ENCODE measurements at places on chromosomes 2 and 18. TPM values are rescaled to one million over a fixed set of nuclear protein-coding genes. Genes with fewer than 3 reads are reported as not detected.

HOXD12 gene
- not detected for total RNA-seq

GRCh38 chr2:98278074-98278473, 68.2 kb upstream of the CNGA3 start:
- no peak for DNase-seq

CCDC85A gene
- total RNA-seq = not detected

GRCh38 chr2:228675646-228676045, 494.2 kb upstream of the SPHKAP start:
- no peak for DNase-seq

- no peak for DNase-seq
Measured at GRCh38 chr2:8477552-8478470, 204.0 kb upstream of the ID2 start.

DNA sequence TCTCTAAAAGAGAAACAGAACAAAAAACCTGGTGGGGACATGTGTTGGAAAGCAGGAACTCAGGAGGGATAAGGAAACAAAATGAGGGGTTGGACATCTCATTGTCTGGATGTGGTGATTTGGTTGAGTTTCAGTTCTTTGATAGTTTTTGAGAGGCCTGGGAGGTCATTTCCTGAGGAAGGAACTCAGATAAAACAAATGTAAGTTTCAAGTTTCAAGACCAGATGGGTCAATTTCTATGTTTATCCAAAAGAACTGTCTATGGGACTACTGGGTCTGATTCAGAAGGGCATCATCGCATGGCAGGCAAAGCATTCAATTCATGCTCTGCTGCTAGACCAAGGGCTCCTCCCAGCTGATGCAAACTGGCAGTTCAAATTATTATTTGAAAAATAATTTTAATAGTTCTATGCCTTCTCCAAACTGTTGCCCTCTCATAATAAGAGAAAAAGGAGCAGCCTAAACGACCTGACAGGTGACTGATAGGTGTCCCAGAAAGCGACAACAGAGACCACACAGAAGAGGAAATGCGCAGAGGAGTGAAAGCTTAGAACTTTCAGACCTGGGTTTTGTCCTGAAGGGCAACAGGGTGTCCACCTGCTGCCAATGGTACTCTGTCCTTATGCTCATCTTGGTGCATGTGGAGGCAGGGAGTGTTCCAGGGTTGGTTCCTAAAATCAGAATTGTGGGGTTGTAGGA, 39.3 kb upstream of the SH3RF3 start:
- DNase-seq = no peak

- DNase-seq = no peak
Measured at GRCh38 chr18:39186008-39186407, 1620.4 kb upstream of the CELF4 start.

DNA sequence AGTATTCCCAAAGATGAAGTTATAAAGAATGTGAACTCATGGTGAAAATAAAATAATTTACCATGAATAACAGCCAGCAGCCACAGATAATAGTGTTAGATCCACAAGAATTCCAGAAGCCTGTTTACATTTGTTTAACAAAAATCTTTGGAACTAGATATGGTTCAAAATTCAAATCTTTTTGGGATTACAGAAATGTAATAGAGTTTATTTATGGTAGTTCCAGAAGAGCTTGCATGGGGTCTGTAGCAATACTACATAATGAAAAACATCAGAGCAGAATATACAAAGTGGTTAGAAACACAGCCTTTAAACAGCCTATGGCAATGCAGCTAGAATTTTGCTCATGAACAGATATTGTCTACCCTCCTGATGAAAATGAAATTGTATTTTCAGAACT, 179.1 kb downstream of the RDH14 start:
- DNase-seq = no peak

- DNase-seq = no peak
Measured at GRCh38 chr2:134208825-134209224, 45.0 kb upstream of the MGAT5 start.

DNA sequence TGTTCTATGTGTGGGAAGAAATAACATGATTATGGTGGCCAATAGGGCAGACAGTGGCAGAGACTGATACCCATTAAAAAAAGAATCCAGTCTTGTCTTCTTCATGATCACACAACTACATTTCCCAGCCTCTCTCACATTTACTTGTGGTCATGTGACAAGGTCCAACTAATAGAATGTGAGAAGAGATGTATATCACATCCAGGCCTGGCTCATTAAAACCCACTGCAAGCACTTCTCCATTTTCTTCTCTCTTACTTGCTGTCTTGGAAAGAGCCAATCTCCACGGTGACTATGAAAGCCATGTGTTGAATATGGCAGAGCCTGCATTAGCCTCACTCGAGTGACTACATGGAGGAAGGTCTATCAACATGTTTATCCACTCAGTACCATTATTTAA, 306.2 kb upstream of the ZEB2 start:
- no peak for DNase-seq

SLC4A5 gene
- total RNA-seq = 5.7 TPM

DNA sequence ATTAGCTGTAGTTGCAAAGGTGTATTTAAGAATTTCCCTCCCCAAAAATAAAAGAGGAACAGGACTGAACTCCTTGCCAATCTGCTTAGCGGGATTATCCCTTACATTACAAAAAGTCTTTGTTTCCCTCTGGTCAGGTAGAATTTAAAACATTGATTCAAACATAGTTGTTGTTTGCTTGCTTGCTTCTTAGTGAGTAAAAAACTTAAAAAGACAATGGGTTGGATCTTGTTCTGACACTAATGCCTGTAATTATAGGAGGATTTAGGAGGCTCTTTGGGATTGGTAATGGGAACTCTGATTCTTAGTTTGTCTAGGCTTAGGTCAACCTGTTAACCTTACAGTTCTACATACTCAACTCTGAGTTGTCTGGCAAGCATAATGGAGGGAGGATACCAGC, 3.7 kb upstream of the CEBPZOS start:
- DNase-seq = no peak

DNA sequence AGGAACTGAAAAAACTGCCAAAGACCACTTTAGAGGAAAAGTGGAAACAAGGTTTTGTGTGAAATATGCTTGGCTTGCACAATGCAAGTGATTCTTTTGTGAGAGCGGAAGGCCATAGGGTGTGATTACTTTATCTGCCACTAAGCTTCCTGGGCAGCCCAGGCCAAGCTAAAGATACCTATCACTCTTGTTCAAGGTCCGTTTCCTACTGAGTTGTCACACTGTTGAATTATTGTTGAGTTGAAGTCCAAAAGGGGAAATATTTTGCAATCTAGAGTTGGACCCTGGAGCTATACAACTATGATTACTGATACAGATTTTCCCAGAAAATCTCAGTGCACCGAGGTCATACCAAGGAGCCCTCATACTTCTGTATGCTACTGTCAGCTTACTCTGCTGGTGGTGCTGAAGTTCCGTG, 72.7 kb upstream of the CTAGE1 start:
- DNase-seq = no peak

DNA sequence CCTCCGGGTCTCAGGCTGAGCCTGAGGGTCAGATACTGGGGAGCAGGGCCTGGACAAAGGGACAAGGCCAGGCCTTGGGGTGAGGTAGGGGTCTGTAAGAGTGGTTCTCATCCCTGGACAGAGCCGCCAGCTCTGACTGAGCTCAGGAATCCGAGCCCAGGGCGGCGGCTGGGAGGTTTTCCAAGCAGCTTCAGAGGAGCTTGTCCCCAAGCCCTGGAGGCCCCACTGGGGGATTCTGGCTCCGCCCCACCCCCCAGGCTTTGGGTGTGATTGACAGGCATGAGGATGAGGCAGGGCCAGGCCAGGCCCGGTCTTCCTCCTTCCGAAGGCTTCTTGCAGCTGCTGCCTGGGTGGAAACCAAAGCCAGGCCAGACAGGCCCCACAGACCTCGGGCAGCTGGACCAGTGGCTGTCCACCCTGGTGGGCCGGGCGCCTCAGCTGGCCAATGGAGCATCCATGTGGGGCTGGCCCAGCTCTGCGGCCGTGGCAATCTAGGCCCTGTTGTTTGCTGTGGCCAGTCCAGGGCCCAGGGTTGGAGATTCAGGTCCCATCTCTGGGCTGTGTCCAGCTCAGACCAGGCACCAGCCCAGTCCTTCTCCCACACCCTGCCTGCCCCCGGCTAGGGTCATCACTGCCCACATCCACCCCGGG, 23.1 kb upstream of the GPC1 start:
- no peak for DNase-seq

UGT1A8 gene
- total RNA-seq = not detected

VIT gene
- total RNA-seq = not detected

CCDC74B gene
- 0.22 TPM for total RNA-seq

- no peak for DNase-seq
Measured at GRCh38 chr2:167504061-167504460, 615.8 kb downstream of the XIRP2 start.

DNA sequence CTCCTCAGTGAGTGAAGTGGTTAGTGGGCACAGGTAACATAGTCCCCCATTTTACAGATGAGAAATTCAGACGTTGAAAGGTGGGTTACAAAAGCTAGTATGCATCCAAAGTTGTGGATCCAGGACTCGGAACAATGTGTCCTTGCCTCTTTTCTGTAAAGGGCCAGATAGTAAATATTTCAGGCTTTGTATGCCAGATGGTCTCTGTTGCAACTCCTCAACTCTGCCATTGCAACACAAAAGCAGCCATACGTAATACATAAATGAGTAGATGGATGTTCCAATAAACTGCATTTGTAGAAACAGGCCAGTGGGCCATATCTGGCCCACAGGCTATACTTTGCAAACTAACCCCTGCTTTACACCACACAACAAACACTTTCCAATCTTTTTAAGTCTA, 166.6 kb upstream of the PKDCC start:
- DNase-seq = no peak

DNA sequence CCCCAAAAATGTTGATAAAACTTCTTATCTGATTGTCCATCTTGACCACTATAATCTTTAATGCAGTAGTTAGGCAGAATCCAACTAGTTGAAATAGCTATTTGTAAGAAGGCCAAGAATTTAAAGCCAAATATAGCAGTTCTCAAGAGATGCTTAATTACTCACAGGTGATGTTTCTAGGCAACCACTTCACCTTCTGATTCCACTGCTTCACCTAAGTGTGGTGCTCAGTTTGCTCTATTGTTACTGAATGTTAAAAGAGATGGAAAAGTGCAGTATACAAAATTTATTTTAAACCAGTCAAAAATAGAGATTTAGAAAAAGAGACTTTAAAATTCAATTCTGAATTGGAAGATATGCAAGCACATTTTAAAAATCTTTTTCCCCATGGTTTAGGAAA, 539.4 kb downstream of the ZNF804A start:
- no peak for DNase-seq

DNA sequence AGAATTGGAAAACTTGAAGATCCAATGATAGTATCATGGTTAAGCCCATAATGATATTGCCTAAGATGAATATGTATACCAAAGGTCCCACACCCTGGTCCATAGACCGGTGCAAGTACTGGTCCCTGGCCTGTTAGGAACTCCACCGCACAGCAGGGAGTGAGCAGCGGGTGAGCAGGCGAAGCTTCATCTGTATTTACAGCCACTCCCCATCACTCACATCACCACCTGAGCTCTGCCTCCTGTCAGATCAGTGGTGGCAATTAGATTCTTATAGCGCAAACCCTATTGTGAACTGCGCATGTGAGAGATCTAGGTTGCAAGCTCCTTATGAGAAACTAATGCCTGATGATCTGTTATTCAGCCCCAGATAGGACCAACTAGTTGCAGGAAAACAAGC, 402.4 kb downstream of the EPHA4 start:
- DNase-seq = no peak

DNA sequence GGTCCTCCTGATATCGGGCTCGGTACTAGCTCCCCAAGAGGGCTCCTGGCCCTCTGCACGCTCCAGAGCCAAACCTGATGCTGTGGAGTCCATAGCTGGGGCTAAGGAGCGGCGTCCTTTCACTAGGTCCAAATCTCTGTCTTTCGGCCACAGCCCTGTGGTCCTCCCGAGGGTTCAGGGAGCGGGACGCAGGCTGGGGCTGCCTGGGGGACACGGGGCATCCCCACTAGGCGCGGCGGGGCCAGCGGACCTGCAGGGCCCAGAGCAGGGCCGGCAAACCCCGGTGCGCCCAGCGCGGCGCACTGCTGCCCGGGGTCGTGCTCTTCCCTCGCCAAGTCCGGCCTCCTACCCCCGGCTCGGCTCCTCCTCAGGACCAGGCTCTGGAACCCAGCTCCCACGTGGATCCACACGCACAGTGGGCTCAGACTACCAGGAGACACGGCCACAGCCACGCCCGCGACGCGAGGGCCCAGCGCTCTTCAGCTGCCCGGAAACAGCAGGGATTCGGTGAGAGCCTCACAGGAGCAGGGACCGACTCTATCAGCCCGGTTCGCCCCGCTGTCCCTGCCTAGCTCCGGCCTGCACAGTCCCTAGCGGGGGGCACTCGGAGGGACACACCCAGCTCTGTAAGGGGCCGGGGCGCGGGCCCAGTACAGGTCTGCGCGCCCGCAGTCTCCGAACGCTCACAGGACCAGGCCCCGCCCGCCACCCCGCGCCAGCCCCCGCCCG, 593 bp downstream of the ZNF514 start:
- DNase-seq = peak; percentile 65

LGALSL gene
- total RNA-seq = 0.35 TPM

RTKN gene
- total RNA-seq = 0.54 TPM

GRCh38 chr2:218435003-218435982, 16.4 kb downstream of the VIL1 start:
- no peak for DNase-seq

- DNase-seq = no peak
Measured at GRCh38 chr2:125313806-125314205, 1288.7 kb downstream of the CNTNAP5 start.

GRCh38 chr2:233179848-233180366, 71.6 kb upstream of the ATG16L1 start:
- DNase-seq = no peak

SOWAHC gene
- 0.28 TPM for total RNA-seq

DNA sequence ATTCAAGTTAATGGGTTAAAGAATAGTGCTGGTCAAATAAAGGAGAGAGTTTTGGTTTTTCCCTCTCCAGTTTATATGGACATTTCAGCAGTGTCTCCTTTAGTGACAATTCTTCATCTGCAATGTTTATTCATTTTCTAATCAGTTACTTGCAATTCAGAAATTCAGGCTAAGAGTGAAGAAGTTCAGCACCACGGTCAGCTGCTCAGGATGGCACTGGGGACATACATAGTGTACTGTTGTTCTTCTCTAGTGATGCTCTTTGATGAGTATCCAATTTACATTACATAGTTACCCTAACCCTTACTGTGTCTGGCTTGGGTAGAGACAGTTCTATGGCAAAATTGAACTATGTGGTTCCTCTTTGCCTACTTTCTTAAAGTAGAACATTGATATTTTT, 412.7 kb downstream of the CNTNAP5 start:
- DNase-seq = no peak

- no peak for DNase-seq
Measured at GRCh38 chr2:95278051-95278471, 3.8 kb downstream of the PROM2 start.

STARD6 gene
- total RNA-seq = not detected

DNA sequence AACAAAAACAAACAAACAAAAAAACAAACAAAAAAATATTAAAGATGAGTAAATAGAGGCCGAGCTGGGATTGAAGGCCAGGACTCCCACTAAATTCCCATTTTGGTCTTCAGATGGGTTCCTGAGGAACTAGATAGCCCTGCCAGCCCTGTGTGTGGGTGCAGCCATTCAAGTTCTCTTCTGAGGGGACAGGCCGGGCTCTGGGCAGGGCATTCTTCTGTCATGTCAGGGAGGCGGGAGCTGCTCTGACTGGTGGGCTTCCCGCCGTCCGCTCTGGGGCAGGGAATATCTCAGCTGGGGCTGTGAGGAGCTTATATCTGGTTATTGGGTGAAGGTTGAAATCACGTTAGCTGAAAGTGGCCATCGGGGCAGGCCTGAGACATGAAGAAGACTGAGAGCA, 127.3 kb upstream of the CXCR4 start:
- no peak for DNase-seq
